ENCODE measurements at places on chromosomes 5 and 9. TPM values are rescaled to one million over a fixed set of nuclear protein-coding genes. Genes with fewer than 3 reads are reported as not detected.
A peak's percentile ranks its signal among the peaks of the same experiment; 100 is the strongest.

- peak; percentile 70 for DNase-seq
Observed at GRCh38 chr5:142881784-142882126, 111.6 kb downstream of the ARHGAP26 start.

DNA sequence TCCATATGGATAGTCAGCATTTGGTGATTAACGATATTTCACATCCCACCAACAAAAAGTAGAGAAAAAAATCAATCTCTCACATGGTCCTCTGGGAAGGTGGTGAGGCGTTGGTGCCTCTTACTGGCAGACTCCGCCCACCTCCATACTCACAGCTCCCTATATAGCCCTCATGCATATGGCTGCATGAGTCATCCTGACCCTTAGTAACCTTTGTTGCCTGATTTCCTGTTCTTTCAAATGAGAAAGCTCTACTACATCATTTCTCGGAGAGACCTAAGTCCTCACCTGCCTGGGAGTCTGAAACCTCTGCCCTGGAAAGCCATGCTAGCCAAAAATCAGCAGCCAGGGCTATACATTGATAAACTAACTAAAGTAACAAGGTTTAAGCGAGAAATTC is 33.3 kb upstream of the ABCA1 start:
- no peak for DNase-seq

DNA sequence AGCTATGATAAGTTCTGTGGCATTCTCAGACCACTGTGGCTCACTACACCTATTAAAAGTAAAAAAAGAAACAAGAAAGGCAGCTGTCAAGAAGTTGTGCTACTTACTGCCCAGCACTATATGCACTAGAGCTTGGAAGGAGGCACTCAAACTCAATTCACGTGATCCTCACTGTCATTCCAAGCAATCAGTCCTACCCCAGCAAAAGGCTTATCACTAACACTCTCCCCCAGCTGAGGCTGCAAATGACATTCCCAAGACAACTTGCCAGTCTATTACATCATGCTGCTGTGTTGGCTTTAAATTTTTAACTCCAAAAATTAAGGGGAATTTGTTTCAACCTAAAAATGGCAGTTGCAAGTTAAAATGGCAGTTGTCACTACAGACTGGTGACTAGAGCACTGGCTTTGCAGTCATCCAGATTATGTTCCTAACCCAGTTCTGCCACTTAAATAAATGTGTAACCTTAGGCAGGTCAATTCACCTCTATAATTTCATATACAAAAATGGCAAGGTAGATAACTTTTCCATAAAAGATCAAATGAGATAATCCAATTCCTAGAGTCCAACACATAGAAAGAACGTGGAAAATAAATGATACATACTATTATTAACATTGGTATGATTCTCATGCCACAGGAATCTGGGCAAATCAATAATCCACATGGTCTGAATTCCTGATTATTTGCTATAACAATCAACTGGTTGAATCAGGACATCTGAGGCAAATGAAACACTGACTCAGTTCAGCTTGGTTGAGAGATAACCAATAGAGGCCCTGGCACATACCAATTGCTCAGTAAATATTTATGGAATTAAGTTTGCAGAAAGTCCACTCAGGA is 52.4 kb downstream of the FBXW11 start:
- DNase-seq, result no peak

- DNase-seq, result no peak
Observed at GRCh38 chr5:96470785-96471184, 37.7 kb upstream of the PCSK1 start.

PCA3 gene
- 0.50 TPM for total RNA-seq

NOXA1 gene
- 7.1 TPM for total RNA-seq

Data from spinal cord (tissue), 10 donors.